Anterior cingulate cortex (tissue), 58 donors: ENCODE measurements at places on chromosomes 16 and 17.

GRCh38 chr17:79658811-79659207, 48.0 kb upstream of the RBFOX3 start:
- DNase-seq, result no peak

DNA sequence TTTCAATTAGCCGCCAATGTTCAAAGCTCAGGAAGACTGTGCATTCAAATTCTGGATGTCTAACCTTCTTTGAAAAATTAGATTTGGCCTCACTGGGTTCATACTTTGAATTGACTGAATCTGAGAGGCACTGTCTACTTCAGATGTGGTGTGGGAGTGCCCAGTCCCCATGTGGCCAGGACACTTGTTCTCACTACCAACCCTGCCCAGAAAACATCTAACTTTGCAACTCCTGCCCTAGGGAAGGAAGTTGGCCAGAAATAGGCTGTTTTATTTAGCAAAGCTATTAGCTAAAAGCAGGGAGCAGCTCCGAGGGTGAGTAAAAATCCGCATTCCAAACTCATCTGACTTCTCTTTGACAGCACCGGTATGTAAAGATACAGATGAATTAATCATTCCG, 86.3 kb downstream of the XYLT1 start:
- DNase-seq, result no peak

- peak; percentile 78 for DNase-seq
Observed at GRCh38 chr17:79991140-79991923, 44.3 kb downstream of the TBC1D16 start.

- peak; percentile 61 for DNase-seq
Observed at GRCh38 chr17:3827124-3827773, 18.8 kb downstream of the NCBP3 start.

DNA sequence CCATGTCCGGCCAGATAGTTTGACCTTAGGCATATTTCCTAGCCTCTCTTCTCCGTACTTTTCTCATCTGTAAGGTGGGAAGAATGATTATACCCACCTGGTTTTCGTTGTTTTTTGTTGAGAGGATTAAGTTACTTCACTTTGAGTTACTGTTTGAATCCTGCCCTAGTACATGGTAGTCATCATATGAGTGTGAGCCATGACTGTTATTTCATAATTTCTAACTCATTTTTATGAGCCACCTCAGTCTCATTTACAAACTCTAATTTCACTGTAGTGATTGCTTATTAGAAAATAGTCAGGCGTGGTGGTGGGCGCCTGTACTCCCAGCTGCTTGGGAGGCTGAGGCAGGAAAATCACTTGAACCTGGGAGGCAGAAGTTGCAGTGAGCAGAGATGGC, 45.1 kb downstream of the YPEL2 start:
- DNase-seq, result no peak

DNA sequence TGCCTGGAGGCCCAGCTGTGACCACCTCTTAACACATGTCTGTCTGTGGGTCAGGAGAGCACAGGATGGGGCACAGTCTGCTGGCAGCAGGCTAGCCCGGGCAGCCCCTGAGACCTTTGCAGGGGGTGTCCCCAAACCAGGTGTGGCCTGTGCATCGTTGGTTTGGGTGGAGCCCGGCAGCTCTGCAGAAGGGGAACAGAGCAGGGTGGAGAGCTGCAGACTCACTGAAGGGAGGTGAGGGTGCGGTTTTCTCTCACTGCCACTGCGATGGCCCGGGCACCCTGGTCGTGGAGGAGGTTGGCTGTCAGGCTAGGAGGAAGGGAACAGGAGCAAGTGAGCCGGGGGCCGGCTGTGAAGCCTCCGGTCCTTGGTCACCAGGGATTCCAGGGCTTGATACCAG, 28.8 kb downstream of the NLRC3 start:
- no peak for DNase-seq

- no peak for DNase-seq
Observed at GRCh38 chr17:77735566-77736198, 222.8 kb upstream of the TNRC6C start.

- no peak for DNase-seq
Observed at GRCh38 chr16:2205967-2206313, 686 bp downstream of the MLST8 start.

- no peak for DNase-seq
Observed at GRCh38 chr17:82623707-82624106, 24.5 kb downstream of the WDR45B start.

DNA sequence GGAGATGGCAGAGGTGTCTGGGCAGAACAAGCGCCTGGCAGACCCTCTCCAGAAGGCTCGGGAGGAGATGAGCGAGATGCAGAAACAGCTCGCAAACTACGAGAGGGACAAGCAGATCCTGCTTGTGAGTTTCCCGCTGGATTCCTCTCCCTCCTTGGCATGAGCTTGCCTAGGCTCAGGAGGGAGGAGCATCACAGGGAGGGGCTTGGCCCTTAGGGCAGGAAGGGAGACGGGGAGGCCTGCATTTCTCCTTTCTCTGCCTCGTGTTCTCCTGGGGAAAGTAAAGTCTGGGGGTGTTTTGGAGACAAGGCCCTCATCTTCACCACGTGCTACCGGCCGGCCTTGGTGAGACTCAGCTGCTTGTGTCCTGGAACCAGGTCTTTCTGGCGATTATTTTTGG, 18.0 kb upstream of the DBNDD1 start:
- no peak for DNase-seq

DNA sequence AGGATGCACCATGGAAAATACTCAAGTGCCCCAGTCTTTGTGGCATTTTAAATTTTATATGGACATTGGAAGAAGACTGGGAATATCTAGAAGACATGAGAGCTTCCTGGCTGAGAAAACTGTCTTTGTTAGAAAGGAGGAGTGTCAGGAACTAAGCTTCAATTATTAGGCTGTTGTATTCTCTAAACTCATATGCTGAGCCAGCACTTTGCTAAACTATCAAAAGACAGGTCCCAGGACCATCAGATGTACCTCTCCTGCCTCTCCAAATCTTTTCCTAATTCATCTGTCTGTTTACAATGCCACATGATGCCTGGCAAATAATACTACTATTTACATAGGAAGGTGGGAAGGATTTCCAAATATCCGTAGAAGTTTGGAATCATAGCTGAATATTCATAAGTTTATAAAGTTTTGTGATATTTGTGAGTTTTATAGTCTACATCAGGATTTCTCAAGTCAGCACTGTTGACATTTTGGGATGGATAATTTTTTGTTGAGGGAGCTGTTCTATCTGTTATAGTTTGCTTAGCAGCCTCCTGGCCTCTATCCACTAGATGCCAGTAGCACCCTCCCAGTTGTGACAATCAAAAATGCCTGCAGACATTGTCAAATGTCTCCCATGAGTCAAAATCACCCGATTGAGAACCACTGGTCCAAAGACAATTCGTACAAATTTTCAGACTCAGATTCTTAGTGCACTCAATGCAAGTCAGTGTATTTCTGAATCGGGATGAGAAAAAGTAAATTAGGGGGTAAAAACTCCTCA, 61.2 kb upstream of the NETO2 start:
- no peak for DNase-seq

DNA sequence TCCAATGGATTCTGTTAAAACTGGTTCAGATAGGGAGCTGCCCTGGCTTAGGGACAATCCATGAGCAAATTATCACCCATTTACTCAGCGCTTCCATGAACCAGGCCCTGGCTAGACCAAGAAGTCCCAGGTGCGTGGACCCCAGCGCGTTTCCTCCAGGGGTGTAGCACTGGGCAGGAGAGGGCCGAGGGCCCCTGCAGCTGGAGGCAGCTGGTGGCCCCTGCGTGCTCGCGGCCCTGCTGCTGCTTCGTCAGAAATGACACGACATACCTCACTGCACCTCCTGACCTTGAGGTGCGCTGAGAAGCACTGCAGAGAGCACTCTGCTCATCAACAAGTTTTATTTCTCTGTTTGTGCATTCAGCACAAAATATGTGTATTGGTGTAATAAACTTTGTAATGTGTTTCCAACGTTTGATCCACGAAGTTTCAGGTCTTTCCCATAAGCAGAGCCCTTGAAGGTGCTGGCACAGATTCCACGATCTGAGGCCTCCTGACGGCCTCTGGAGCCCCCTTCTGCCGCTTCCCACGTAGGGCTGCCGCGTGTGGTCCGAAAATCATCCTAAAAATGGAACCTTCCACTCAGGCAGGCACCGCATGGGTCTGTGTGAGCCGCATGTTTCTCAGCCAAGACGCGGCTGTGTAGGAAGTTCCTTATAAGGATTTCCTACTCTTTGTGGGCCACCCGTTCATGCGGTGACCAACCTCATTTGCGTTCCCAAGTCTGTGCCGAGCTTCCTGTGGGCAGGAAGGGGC, 50.8 kb upstream of the ZCCHC14 start:
- no peak for DNase-seq

- no peak for DNase-seq
Observed at GRCh38 chr17:69733171-69734012, 318.9 kb downstream of the MAP2K6 start.

DNA sequence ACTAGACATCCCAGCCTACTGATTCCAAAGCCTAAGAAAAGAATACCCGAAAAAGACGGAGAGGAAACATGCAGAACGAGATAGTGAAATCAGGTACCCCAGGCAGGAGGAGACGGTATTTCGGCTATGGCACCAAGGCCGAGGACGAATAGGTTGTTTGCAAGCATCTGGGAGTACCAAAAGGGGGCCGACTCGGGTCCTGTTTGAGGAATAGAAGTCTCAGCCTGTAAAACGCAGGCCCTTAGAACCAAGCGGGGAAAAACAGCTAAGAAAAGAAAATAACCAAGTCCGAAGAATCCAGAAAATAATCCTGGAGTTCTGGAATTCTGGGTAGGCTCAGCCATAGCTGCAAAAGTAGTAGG, 537 bp downstream of the SLC35B1 start:
- DNase-seq, result no peak

GRCh38 chr17:68576811-68577496, 24.2 kb downstream of the FAM20A start:
- DNase-seq, result no peak

GRCh38 chr17:41586863-41587495, at the start of gene KRT14:
KRT14 (minus strand) TSS chr17:41586895; CDS start chr17:41586834, 61 bp downstream.
- DNase-seq, result no peak

DNA sequence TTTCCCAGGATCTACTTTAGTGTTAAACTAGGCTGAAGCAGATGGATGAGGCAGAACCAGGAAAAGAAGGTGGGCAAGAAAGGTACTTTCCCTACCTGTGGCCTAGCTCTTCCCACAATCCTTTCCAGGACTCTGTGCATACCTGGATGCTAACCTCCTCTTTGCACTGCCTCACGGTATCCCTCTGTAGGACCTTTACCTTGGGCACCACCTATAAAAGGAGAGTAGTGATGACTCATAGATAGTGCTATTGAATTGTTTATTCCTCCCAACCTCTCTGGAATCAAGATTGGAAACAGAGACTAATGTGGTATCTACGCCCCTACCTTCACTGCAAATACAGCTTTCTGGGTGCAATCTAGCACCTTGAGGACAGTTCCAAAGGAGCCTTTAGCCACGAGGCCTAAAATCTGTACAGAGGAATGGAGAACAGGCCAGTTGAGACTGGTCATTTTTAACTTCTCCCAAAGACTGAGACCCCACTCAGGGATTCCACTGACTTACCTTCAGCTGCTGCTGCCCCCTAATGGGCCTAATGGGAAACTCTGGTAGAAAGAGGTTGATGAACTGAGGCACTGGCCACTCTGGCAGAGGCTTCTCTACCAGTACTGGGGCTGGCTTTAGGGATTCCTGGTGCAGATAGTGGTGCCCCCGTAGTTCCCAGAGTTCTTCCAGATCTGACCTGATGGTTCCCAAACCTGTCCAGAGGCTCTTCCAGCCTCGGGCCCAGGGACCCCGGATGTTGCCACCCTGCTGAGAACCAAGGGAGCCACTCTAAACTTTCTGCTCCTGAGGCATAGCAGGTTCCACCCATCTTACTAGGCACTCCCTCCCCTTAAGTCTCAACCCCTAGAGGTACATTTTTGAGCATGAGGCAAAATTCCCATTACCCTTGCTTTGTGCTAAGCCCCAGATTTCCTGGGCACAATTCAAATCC, 781 bp downstream of the RSKR start:
- DNase-seq, result peak; percentile 7

- DNase-seq, result no peak
Observed at GRCh38 chr16:86814256-86814655, 235.9 kb downstream of the FOXL1 start.

DNA sequence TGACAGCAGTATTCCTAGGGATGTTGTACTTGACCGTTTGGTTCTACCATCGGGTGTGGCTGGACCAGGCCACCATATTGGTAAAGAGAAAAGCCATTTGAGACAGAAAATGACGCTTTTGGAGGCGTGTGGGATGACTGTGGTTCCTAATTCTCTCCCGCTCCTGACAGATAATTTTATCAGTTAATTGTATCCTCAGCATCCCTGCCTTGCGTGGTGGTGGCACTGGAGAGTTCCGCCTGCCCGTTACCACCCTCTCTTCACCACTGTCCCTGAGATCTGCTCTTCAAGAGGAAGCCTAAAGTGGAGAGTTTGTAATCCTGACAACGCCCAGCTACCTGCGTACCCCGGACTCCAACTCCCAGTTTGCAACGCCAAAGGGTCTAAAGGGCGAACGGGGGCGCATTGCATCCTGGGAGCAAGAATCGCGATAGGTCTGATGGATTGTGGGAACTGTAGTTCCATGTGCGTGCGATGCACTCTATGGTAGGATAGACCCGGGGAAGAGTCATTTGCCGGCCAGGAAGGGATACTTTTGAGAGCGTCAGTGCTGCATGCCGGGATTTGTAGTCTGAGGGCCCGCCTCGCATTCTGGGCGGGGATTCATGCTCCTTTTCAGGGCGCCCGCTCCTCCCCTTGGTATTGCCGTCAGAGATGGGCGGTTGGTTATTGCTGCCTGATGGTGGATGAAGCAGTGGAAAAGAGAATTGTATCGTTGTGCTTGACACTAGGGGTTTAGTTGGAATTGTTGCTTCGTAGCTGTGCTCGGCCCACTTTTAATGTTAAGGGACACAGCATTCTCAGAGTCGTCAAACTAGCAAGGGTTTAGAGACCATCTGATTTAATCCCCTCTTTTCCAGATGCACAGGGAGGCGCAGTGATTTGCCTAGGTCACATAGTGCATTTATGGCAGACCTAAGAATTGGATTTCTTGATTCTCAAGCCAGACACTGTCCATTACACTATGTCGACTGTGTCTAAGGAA, 965 bp upstream of the PHF12 start:
- DNase-seq, result peak; percentile 98

- DNase-seq, result no peak
Observed at GRCh38 chr17:6924208-6924607, 71.6 kb upstream of the ALOX12 start.

DNA sequence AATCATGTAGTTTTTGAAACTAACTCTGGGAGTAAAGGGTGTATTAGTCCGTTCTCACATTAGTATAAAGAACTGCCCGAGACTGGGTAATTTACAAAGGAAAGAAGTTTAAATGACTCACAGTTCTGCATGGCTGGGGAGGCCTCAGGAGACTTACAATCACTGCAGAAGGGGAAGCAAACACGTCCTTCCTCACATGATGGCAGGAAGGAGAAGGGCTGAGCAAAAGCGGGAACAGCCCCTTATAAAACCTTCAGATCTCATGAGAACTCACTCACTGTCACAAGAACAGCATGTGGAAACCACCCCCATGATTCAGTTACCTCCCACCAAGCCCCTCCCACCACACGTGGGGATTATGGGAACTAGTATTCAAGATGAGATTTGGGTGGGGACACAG, 256.5 kb upstream of the TNRC6C start:
- DNase-seq, result no peak
